ENCODE measurements at places on chromosomes 5 and 9. TPM values are rescaled to one million over a fixed set of nuclear protein-coding genes. Genes with fewer than 3 reads are reported as not detected.

CDKN2A gene
- under 0.01 TPM for total RNA-seq

GRCh38 chr9:130024597-130024994 lies 18.4 kb downstream of the FNBP1 start:
- DNase-seq: no peak

GRCh38 chr5:79418276-79418675 lies 95.7 kb downstream of the HOMER1 start:
- DNase-seq: no peak

- DNase-seq: no peak
Observed at GRCh38 chr5:83368319-83368718, 103.2 kb upstream of the VCAN start.

- no peak for DNase-seq
Observed at GRCh38 chr5:18216729-18217128, 582.5 kb downstream of the TAF11L14 start.

- DNase-seq: no peak
Observed at GRCh38 chr9:98922721-98923435, 20.8 kb upstream of the COL15A1 start.

DNA sequence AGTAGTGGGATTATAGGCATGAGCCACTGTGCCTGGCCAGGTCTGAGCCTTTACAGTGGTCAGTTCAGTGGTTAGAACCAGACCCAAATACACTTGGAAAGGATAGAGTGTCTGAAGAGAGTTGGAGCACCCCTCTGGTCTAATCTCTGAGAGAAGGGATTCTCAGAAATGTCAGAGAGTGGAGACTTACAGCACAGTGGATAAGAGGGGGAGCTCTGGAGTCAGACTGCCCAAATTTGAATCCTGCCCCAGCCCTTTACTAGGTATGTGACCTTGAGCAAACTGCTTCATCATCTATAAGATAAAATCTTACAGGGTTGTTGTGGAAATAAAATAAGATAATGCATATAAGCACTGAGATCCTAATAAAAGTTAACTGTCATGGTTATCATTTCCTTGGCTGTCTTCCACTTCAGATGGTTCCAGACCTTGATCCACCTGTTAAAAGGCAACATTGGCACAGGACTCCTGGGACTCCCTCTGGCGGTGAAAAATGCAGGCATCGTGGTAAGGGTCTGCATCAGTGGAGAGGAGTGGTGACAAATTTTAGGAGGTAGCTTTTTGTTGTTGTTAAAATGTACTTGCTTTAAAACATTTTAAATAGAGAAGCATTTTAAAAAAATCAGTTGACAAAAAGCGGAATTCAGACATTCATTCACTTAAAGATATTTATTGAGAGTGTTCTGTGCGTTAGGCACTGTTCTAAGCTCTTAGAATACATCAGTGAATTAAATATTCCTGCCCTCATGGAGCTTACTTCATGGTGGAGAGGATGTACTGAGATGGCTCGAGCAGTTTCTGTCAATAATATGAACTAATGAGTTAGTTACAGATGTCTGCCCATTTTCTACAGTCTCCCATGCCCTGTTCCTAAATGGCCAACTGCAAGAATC lies 16.0 kb downstream of the SLC36A1 start:
- no peak for DNase-seq

- DNase-seq: no peak
Observed at GRCh38 chr9:96058218-96058617, 182.7 kb downstream of the ERCC6L2 start.

PCDHB6 gene
- total RNA-seq: 3.3 TPM

GRCh38 chr9:110640736-110641135 lies 27.9 kb upstream of the MUSK start:
- DNase-seq: no peak

- no peak for DNase-seq
Observed at GRCh38 chr9:102841376-102841775, 153.8 kb upstream of the CYLC2 start.

PHF24 gene
- total RNA-seq: 19.2 TPM

GRCh38 chr9:100063185-100063584 lies 35.6 kb downstream of the ERP44 start:
- DNase-seq: no peak

DNA sequence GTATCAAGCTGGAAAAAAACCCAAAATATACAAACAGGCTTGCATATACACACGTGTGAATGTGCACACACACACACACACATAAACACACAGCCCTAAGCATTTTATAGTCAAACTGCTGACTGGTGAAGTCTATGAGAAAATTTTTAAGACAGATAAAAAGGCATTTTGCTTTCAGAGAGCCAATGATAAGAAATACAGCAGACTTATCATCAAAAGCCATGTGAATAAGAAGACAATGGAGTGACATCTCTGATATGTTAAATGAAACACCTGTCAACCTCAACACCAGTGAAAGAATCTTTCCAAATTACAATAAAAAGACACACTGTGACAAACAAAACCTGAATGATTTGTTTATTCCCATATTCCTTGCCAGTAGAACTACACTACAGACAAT lies 233.3 kb downstream of the CDH9 start:
- DNase-seq: no peak

DNA sequence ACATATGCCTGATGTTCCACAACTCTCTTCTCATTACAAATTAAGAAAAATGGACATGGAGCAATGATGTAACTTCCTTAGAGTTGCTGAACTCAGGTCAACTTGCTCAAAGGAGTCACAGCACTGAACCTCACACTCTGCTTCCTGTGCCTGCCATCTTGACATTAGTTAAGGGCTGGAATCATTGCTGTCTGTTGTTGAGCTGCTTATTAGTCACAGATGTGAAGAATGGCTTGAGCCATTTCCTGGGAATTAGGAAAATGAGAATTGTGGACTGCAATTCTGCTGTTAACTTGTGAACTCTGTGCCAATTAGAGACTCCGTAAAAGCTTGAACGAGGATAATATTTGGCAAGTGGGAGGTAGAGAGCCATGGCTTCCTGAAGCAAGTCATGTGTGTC lies 212.0 kb downstream of the ADAMTS12 start:
- DNase-seq: no peak

- DNase-seq: no peak
Observed at GRCh38 chr5:16924206-16924605, 11.9 kb downstream of the MYO10 start.

NINJ1 gene
- total RNA-seq: 2.9 TPM

- DNase-seq: no peak
Observed at GRCh38 chr5:81305785-81306184, 4.4 kb downstream of the ZCCHC9 start.

DNA sequence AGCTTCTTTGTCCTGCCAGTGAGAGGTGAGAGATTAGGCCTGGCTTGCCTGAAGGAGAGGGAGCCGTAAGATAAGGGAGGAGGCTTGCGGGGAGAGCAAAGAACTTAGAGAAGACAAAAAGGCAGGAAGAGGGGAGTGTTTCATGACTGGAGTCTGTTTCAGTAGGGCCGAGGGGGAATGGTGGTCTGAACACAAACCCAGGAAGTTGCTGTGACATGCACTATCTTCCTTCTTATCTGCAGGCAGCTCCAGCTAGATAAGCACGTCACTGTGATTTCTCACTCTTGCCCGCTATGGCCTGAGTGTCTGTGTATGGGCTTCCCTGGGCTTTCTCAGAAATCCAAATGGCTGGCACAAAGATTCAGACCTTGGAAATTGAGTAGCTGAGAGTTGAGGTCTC lies 307.5 kb upstream of the CLINT1 start:
- DNase-seq: no peak

RFESD gene
- 1.2 TPM for total RNA-seq

DNA sequence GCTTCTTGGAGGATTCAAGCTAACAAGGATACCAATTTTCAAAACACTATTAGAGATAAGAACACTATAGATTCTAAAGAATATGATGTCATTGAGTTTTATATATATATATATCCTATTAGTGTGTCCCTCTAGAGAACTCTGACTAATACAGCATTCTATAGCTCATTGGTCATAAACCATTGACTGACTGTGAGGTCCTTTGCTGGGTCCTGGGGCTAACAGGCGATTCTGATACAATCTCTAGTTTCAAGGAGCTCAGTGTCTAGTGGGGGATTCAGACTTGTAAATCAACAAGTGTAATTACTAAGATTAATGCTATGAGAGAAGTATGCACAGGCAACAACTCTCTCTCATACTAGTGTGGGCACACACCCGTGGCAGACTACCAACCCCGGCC lies 234.5 kb downstream of the DENND1A start:
- DNase-seq: no peak

DNA sequence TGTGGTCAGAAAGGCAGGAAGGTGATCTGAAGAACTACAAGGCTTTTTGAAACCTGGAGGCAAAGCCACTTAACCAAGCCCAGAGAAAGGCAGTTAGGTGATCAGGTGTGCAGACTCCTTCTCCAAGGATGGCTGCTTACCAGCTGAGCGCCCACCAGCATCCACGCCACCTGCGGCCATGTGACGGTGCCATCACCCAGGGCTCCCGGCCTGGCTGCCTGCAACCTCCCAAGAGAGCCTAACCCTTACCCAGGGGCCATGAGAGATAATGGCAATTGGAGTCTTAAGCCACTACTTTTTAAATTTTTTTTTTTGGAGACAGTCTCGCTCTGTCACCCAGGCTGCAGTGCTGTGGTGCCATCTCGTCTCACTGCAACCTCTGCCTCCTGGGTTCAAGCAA lies 33.1 kb upstream of the PHYKPL start:
- DNase-seq: no peak

DNA sequence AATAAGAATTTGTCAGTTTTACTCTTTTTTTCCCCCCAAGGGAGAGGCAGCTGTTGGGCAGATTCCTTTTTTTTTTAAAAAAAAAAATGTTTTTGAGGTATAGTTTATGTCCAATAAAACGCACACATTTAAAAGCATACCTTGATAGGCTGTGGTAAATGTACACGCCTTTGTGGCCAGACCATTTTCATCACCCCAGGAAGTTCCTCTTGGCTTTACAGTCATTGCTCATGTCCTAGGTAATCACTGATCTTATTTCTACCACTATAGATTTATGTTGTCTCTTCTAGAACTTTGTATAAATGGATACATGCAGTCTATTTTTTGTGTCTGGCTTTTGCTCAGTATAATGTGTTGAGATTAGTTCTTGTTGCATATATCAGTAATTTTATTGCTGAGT lies 9.8 kb downstream of the SUB1 start:
- DNase-seq: no peak

FST gene
- total RNA-seq: 1.2 TPM

GRCh38 chr5:64502196-64502595 lies 3.6 kb upstream of the RGS7BP start:
- DNase-seq: no peak

GRCh38 chr5:126793097-126793496 lies 16.2 kb downstream of the LMNB1 start:
- DNase-seq: no peak

GPR150 gene
- total RNA-seq: not detected

GRCh38 chr5:145825751-145826180 lies 9.4 kb downstream of the PRELID2 start:
- DNase-seq: no peak

GRCh38 chr9:98660541-98660940 lies 48.2 kb downstream of the GABBR2 start:
- no peak for DNase-seq

DNA sequence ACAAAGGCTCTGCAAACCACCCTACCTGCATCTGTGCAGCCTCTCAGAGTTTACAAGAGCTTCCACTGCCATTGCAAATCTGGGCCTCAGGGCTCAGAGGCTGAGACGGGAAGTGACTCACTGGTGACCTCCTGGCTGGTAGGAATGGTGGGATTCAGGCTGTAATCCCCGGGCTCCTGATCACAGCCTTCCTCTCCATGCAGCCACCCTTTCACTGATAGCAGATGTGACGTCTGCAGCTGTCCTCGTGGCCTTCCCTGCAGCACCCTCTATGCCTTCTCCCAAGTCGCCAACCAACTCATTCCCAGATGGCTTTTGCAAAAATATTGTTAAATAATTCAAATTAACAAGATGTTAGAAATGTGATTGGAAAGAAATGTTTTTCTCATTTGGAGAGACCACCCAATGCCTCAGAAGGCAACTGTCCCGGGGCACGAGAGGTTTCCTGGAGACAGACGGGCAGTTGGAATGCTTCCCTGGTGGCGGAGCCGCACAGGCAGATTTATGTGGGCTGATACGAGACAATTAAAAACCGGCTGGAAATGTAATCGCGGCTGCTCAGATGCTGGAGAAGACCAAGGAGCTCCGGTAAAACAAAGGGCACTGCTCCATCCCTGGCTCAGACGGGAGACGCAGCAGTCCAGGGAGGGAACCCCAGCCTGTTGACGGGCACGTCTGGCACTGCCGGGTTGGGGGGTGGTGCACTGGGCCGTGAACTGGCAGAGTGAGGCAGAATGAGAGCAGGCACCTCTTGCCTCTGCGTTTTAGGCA lies 34.4 kb upstream of the SLC25A51 start:
- DNase-seq: no peak

NR5A1 gene
- not detected for total RNA-seq

GRCh38 chr9:86837345-86837744 lies 110.0 kb downstream of the GAS1 start:
- DNase-seq: no peak

- no peak for DNase-seq
Observed at GRCh38 chr9:9881692-9882091, 731.1 kb downstream of the PTPRD start.

CD74 gene
- total RNA-seq: 3.3 TPM

DNA sequence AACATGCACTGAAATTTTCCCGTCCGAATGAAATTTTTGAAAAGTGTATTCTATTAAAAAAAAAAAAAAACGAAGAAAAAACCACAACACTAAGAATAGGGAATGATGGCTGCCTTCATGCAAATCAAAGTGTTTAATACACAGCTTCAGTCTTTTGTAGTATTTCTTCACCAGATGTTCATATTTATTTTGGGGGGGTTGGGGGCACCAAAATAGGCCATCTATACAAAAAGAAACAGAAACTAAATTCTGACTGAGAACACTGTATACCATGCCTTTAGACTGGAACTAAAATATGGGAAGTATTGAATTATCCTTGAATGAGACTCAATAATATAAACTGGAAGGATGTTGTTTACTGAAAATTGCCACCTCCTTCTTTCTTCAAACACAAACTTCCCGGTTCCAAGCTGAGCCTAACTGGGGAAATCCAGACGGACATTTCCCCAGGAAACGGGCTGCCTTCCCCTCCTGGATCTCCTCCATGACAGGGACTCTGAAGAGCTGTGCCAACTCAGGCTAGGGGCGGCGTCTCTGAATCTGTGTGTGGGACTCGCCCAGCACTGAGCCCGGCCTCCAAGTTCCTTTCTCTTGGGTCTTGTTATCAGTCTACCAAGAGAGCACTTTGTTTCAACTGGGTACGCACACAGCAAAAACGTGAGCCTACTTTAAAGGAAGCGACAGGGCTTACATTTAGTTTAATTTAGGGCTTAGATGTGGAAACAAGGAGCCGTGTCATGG lies 511.3 kb upstream of the ADAMTS16 start:
- no peak for DNase-seq

CDKN2B gene
- total RNA-seq: under 0.01 TPM

- no peak for DNase-seq
Observed at GRCh38 chr5:111227226-111227782, 3.1 kb downstream of the CAMK4 start.

DNA sequence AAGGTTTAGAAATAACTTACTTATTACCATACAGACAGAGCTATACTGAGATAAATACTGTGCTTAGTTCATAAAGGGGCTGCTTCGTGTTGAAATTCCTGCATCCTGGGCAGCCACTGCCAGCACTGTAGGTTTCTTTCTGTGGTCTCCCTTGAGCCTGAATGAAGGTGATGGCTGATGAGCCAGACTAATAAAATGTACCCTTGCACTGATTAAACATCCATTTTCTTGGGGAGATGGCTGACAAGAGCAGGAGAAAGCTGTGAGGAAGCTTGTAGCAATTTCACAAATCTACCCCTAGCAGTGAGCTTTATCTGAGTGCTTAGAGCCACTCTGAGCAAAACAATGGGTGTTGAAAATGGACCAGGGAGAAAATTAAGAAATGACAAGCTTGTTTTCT lies 23.3 kb upstream of the ZSWIM6 start:
- no peak for DNase-seq
